ENCODE measurements at places on chromosomes 2 and 18.

DNA sequence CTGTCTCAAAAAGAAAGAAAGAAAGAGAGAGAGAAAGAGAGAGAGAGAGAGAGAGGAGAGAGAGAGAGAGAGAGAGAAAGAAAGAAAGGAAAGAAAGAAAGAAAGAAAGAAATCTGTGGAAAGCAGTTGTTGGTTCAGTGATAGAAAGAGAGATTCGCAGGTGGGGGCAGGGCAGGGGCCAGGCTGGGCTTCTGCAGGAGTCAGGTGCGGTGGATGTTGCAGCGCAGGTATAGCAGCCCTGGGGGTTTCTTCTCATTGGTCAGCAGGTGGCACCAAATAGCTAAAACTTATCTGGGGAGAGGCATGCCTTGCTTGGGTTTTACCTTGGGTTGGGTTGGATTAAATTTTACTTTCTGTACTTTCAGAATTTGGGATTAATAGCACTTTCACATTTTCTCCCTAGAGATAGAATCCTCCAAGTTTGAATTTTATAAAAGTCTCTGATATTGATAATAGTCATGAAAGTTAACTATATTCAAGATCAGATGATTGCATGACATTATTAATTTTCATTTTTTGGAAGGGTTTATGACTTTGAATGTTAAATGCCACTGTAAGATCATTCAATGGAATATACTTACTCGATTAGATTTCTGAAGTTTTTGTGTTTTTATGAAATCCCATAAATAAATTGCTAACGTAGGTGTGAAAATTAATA is 66.6 kb downstream of the SPTBN1 start:
- peak; percentile 72 for DNase-seq

GRCh38 chr2:31060397-31060796 is 77.8 kb downstream of the GALNT14 start:
- no peak for DNase-seq

DNA sequence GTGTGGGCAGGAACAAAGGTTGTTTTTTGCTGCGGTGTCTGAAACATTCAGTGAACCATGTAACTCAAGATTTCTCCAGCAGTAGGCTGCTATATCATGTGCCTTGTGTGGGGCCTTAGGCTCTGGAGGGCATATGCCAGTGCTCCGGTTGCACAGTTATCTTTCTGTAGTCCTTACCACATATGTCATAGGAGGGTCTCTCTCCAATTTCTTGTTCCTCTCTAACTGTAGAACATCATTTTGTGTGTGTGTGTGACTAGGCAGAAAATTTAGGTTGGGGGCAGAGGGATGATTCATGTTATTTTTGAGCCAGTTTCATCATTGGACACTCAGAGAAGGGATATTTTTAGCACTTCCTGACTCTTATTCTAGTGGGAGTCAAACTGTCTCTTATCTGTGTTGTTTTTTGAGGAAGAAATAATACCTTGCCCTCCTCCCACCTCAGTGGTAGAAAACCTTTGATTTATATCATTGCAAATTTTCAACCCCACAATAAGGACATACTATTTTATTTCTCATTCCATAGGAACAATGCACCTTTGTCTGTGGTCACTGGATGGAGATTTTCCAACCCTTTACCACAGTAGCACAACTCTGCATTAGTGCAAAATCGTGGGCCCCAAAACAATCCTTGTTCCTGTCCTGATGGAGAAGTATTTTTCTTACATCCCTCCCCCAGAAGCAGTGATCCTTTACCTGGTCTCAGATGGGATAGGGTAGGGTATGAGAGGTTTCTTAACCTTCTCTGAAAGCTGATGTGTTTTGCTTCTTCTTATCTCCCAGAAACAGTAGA is 113.9 kb downstream of the CCDC74A start:
- DNase-seq, result no peak

DNA sequence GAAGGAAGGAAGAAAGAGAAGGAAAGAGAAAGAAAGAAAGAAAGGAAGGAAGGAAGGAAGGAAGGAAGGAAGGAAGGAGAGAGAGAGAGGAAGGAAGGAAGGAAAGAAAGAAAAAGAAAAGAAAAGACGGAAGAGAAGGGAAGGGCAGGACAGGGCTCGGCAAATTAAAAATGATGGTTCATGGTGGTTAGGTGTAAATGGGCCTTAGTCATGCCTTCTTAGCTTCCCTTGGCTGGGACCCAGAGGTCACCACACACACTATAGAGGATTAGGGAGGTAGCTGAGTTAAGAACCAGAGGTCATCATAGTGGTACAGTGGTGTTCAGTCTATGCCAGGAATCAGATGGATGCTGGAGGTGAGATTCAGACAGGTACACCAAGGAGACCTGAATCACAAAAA is 9.3 kb upstream of the ATL2 start:
- no peak for DNase-seq

GRCh38 chr2:234497594-234498235 is 834 bp upstream of the ARL4C start:
- DNase-seq, result no peak

DNA sequence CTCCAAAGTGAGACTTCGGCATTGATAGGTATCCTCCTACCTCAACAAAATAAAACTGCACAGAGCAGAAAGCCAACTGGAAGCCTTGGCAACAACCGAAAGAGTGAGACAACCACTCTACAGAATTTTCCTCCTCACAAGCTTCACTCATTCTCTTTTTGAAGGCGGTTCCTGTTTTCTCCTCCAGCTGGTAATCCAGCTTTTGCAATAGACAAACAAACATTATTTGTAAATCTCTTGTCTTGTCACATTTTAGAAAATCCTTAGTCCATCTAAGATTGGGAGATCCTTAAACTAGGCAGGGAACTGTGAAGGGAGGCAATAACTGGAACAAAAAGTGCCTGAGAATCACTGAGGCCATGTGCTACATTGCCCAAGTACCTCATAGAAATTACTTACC is 332.4 kb downstream of the BCL11A start:
- no peak for DNase-seq

DNA sequence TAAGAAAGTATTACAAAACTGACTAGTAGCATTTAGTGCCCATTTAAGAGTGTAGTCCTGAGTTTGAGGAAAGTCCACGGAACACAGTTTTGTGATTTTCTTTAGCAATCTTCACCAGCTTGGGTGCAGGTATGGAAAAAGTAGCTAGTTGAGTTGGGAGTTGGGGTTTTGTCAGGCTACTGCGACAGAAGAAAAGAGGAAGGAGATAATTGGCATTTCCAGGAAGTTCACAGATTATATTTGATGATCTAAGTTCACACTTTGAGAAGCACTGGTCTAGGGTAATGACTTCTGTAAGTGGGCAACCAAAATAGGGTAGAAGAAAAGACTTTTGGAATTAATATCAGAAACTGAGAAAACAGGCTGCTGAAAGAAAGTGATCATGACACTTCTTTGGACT is 52.1 kb downstream of the VIL1 start:
- no peak for DNase-seq

DNA sequence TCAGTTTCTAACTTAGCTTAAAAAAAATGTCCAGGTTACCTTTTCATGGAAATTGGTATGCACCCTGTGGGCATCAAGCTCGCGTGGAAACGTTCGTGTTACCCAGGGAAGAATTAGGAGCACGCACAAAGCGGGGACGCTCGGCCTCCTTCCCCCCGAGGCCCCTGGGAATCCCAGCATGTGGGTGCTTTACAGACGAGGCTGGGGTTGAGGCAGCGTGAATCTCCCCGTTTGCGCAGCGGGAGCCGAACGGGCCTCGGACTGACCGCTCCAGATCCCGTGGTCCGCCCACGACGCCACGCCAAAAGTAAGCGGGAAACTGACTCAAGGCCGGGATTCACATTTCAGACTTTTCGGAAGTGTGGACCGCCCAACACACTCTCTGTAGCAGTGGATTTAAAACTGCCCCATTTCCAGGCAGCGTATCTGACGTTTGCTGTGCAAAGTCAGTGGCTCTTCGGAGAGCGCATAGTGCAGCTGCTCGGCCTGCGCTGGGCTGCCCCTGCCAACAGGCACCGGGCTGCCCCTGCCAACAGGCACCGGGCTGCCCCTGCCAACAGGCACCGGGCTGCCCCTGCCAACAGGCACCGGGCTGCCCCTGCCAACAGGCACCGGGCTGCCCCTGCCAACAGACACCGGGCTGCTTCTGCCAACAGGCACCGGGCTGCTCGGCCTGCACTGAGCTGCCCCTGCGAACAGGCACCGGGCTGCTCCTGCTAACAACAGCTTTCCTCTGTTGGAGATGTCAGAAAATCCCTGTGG is 49.7 kb downstream of the SH3YL1 start:
- DNase-seq, result no peak

- no peak for DNase-seq
Observed at GRCh38 chr2:56587456-56587855, 403.7 kb downstream of the CCDC85A start.

DNA sequence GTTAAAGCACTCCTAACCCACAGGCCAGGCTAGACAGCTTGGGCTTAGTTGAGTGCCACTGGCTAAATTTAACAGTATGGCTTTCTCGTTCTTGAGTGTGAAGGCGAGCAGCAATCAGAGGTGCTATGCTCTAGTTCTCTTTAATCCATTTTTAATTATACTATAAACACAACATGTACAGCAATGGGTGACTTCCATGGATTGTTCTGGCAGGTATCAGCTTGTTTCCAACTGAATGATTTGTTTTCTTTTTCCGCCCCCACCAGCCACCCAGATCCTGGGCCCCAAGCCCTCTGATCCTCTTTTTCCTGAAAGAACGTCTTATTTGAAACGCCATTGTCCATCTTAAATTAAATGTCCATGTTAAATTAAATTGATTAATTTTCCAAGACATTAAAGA is 244.8 kb downstream of the IKZF2 start:
- DNase-seq, result no peak

DNA sequence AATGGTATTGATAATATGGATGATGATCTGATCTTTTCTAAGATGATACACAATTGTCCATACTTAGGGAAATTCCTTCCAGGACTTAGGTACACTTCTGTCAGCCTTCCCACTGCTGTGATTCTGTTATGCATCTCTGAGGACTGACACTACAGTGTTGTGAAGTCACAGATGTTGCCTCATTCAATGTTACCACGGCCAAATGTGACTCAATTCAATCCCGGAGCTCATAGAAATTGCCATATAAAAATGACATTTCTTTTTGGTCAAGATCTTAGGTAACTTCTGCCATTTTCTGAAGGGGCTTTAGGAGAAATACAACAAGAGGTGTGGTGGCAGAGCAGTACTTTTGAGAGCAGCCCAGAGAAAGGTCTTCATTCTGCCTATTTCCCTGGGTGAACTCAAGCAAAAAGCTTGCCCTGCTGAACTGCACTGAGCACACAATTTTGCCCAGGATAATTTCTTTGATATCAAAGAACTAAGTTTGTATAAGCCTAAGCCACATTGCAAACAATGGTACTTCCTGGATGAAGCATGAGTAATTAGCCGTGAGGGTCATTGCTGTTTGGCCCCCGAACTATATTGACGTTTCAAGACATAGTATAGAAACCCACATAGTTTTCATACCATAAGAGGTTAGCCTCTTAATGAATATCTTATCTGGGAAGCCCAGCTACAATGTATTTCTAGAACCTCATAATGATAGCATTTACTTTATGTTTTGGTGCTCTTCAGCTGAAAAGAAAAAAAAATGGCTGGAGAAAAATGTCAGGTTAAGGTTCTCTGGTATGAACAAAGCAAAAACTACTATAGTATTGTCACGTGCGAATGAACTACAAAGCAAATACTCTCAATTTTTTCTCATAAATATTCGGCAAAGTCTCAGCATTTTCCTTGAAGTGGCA is 437.4 kb downstream of the MEIS1 start:
- no peak for DNase-seq

GRCh38 chr18:59372975-59373374 is 13.9 kb upstream of the LMAN1 start:
- no peak for DNase-seq

DNA sequence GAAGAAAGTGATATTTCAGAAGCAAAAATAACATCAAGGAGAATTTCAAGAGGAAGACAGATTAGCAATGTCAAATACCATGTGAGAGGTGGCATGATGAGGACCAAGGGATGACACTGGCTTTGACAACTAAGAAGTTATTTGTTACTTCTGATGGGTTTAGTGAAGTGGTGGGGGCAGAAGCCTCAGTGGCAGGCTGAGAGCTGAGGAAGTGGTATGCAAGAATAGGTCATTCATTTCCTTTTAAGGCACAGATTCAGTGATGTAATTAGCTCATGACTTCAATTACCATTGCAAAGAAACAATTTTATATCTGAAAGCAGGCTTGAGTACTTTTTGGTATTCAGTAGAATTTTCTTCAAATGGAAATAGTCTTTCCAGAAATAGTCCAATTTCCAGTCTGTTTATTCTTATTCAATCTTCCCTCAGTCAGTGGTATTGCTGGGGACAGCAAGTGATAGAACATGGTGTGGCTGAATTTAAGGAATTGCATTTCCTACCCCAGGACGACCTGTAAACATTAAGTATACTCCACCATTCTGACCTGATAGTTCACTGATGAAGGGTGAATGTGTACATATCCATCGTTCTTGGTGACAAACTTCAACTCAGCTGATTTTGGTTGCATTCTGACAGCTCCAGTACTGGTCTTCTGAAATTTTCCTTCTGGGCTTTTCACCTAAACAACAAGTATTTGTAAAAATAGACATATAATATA is 28.2 kb downstream of the GEMIN6 start:
- no peak for DNase-seq

GRCh38 chr2:8534729-8535468 is 147.0 kb upstream of the ID2 start:
- DNase-seq, result no peak

- no peak for DNase-seq
Observed at GRCh38 chr2:153875801-153876466, 4.2 kb downstream of the GALNT13 start.

DNA sequence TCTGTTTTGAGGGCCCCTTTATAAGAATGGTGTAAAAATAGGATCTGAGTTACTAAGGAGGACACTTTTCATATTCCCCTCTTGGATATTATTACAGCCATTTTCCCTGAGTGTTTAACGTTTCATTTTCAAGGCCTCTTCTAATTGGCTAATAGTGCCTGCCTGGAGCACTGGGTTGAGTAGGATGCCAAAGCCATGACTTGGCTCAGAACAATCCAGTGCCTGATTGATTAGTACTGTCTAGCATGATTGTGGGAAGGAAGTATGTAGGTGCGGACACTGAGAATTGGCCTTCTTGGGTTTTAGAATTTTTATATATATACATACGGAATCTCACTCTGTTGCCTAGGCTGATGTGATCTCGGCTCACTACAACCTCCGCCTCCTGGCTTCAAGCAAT is 66.1 kb downstream of the NAB1 start:
- DNase-seq, result no peak

DNA sequence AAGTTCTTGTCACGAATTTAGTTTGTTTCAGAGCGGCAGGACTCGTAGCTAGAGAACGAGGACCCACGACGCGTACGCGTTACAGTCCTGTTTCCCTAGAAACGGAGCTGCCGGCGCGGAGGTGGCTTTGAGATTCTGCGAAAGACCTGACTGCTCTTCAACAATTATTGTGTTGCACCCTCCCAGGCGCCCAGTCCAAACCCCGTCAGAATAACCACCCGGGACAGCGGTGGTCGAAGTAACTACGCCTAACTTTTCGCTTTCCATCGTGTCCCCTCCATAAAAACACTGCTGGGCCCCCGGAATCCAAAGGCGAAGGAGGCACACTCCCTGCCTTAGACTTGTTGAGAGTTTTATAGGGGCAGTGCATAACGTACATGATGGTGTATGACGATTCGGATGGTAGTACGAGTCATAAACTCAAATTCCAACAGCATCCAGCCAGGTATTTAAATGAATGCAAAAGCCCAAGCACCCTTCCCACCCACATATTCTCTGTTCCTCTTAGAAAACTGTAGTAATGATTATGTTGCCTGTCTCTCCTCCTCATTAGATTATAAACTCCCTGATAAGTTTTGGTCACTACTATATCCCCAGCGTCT is 651 bp upstream of the STAM2 start:
- no peak for DNase-seq

GRCh38 chr18:55732227-55733106 is 144.5 kb upstream of the TCF4 start:
- no peak for DNase-seq
